ENCODE measurements at places on chromosomes 2 and 18.
A peak's percentile ranks its signal among the peaks of the same experiment; 100 is the strongest.

- DNase-seq: no peak
Measured at GRCh38 chr2:188151670-188152069, 140.0 kb upstream of the GULP1 start.

DNA sequence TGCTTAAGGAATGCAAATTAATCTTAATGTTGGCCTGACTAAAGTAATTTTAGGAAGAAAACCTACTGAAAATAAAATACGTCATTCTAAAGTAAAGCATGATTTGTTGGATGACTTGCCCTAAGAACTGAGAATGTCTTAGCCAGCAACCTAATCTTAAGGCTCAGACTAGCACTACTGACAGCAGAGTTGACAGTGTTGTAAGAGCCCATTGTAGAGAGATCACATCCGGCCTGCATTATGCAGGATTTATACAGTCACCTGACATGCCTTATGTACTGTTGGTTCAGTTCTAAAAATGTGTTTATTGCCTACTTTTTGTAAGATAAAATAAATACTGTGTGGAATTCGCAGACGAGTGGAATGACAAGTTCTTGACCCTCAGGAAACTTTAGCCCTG lies 82.3 kb downstream of the TMEM185B start:
- DNase-seq: no peak

DNA sequence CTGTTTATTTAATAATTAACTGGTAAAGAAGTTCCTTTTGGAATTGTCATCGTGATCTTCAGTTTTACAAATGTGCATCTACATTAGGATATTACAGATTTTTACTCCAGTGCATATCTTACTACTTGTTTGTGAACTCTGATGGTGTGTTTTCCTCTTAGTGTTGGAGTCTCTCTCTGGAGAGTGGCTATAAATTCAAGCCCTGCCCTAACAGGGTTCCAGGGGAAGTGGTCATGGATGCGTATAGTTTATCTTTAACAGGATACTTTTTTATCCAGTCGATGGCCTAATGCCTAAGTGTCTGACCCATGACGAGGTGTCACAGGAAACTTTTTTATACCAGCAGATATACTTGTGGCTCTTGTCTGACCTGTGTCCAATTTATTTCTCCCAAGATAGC lies 75.4 kb downstream of the CHN1 start:
- DNase-seq: no peak

DNA sequence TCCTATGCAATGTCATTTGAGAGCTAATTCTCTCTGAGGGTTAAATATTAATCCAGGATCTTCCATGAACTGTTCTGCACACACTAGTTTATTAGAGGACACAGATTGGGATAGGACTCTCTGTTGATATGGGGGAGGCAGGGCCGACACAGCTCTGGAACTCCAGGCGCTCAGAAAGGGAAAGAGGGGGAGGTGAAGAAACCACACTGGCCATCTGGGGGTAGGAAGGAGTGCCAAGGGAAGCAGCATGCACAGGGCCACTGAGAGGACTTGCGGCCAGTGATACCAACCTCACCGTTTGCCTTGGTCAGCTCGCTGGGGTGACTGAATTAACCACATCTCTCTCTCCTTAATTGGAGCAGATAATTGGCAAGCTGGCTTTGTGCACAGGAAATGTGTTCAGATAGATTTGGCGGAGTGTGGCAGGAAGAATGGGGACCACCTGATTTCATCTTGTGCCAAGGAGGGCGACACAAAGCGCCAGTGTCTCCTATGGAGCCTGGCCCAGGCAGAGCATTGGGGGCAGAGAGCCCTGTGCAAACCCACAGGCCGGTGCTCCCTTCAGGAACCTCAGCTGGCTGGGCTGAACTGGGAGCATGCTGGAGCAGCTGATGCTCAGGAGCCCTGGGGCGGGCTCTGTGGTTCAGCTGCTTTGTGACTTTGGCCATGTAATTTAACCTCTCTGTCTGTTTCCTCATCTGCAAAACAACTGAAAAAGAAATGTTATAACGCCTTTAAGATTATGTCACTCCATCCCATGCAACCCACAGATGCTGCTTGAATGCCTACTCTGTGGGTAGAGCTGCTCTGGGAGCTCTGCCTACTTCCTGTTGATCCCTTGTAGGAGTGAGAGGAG lies 114.7 kb upstream of the STON1 start:
- DNase-seq: peak; percentile 75

DNA sequence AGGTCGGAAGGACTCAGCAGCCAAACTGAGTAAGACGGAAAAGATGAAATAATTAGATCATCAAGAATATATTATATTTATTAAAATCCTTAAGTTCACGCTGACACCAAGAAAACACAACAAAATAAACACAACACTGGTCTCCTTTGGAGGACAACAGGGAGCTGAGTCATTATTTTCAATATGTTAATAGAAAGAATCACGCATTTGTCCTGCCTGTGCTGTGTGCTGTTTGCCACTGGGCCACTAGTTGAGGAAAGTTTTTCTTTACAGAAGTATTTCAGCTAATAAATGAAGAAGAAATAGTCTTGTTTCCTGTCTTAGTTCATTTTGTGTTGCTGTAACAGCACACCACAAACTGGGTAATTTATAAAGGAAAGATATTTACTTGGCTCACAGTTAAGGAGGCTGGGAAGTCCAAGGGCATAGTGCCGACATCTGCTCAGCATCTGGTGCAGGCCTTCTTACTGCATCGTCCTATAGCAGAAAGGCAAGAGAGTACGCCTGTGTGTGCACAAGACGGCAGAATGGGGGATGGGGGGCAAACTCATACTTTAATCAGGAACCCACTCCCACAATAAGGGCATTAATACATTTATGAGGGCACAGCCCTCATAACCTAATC lies 88.0 kb downstream of the TCF7L1 start:
- DNase-seq: no peak

DNA sequence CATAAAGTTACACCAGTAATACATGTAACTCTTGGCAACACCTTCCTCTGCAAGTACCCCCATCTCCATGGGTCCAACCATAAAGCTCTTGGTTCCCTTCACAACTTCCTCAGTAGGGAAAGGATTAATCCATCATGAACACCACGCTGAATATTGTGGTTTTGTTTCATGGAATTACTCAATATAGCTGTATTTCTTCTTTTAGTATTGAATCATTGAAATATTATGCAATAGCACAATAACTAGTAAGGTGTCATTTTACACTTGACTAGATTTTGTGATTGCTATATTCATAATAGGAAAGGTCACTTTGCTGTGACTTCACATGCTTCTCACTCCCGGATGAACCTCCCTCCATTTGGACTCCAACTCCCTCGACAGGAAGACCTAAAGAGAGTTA lies 29.7 kb upstream of the PID1 start:
- no peak for DNase-seq

- no peak for DNase-seq
Measured at GRCh38 chr2:201447086-201447485, 4.2 kb downstream of the TRAK2 start.

- DNase-seq: no peak
Measured at GRCh38 chr2:24343225-24343882, 17.0 kb downstream of the ITSN2 start.

DNA sequence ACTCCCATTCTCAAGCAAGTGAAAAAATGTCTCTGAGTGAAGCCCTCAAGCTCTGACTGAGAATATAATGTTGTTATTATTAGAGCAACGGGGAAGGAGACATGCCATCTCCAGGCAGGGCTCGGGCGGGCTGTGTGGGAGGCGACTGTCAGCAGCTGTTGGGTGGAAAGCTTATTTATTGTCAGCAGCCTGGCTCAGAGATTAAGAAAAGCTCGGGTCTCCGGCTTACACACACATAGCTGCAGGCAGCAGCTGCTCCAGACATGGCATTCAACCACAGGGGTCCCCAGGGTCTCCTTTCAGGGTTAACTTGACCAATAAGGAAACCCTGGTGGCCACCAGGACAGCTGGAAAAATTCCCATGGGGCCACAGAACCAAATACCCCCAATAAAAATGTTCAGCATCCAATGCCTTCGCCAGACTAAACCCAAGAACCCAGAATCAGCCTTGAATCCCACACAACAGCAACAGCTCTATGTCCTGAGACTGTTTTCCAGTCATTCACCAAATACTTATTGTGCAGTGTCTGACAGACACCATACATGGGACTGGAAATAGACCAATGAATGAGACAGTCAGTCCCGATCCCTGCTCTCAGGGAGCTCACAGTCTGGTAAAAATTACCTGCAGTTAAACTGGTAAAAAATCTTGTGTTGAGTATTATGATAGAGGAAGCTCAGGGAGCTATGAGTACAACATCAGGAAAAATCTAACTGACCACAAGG lies 70.5 kb upstream of the RTN4 start:
- no peak for DNase-seq

GRCh38 chr2:23944976-23945375 lies 4.7 kb downstream of the UBXN2A start:
- no peak for DNase-seq

DNA sequence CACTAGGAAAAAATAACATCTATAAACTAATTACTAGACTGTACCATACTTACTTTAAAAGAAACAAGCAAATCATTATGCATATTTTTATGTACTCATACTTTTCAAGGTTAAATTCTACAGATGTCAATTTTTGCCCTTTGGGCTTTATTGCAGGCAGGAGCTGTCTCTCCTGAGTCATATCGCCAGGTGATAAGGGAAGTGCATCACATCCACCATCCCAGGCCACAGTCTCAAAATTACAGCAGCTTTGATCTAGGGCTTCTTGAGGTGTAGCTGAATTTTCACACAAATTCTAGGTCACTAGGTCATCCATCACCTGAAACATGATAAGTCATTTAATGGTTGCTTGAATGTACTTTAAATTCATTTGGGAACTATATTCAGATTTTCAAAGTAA lies 38.4 kb upstream of the FRZB start:
- peak; percentile 36 for DNase-seq

GRCh38 chr2:103233691-103234090 lies 471.9 kb downstream of the TMEM182 start:
- DNase-seq: no peak

DNA sequence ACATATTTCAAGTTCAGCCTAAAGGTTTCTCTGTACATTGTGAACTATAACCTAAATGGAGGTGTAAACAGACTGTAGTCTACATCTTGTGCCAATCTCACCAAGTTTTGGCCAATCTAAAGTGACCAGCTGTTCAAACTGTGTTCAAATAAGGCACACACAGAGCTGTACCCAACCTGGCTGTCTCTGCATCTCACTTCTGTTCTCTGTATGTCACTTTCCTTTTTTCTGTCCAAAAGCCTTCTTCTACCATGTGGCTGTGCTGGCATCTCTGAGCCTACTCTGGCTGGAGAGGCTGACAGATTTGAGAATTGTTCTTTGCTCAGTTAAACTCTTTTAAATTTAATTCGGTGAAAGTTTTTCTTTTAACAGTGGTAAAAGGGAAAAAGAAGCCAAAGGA lies 817.9 kb downstream of the SOCS6 start:
- no peak for DNase-seq

- peak; percentile 50 for DNase-seq
Measured at GRCh38 chr2:8304821-8305766, 376.8 kb upstream of the ID2 start.

DNA sequence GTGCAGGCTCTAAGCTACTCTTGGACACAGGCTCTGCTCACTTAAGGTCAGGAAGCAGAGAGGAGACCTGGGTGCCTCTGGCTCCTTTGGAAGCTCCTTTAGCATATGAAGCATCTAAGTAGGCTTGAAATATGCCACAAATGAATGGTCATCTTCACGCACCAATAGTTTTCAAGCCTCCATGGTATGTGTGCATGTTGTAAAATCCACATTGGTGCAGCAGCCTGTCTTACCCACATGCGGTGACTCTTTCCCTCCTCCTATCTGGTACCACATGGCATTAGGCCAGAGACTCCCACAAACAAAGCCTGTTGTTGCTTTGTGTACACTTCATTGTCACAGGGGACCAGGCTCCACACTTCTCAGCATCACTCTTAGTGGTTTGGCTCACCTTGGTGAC lies 442.2 kb upstream of the RAB12 start:
- DNase-seq: no peak

DNA sequence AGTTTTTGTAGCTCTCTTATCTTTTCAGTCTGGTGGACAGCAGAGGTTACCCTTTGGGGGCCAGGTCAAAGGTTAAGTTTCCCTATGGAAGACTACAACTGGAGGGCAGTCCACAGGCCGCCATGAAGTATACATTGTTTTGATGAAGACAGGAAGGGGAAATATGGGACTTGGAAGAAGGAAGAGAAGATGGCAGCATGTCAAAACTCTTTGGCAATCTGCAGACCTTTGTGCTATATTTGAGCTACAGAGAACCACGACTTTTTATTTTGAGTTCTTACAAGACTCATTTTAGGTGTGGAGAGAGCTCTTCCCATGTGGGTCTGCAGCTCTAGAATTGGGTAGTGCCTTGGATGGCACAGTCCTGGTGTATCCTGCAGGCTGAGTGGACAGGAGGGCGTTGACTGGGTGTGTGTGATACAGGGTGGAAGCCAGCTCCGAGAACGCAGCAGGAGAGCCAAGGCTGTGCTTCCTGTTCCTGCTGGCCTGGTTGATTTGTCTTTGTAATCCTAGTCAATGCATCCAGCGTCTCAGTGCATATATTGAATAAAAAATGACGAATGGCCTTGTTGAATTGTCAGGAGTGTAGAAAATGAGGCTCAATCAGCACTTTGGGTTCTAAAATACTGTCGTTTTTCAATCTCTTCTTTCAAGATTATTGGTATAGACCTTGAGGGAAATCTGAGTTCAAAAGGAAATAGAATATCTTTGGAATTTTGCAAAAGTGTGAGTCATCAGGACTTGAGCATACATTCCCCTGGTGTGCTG lies 11.5 kb downstream of the ITGA6 start:
- DNase-seq: peak; percentile 79

DNA sequence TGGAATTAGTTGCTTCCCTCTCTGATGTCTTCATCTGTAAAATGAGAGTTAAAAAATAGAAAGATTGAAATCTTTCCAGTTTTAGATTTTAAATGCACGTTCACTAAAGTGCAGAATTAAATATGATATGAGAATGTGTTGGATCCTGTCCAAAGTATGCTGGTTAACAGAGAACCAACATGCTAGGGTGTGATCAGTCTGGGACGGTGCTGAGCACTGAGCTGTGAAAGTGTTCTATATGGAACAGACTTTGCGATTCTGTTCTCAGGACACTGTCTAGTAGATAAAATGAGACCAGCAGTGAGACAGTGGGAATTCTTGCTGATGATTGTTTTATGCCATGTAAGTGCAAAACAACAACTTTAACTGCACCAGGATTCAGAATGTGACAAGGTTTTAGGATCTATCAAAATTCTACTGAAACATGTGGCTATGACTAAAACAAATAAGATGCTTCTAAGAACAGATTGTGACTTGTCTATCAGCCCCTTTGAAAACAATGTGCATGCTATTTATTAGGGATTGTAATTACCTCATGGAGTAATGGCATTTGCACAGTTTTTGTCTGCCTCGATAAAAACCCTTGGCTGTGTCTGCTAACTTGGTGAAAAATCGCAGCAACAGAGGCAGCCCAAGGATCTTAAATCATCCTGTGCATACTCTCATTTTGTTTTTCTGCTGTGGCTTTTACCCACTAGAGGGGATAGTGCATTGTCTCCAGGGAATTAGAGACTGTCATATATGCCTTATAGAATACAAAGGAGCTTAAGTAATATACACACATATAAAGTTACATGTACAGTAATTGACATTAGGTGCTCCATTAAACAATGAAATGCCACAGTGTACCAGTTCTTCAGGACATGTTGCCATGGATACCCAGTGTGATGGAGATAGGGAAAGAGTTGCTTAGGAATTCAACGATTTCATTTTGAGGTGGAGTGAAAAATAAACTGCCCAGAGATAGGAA lies 55.1 kb downstream of the MAP3K20 start:
- DNase-seq: no peak
